ENCODE measurements at places on chromosomes 1 and 21.
A peak's percentile ranks its signal among the peaks of the same experiment; 100 is the strongest.

GRCh38 chr1:110326826-110327225, 12.4 kb upstream of the RBM15 start:
- no peak for DNase-seq

DNA sequence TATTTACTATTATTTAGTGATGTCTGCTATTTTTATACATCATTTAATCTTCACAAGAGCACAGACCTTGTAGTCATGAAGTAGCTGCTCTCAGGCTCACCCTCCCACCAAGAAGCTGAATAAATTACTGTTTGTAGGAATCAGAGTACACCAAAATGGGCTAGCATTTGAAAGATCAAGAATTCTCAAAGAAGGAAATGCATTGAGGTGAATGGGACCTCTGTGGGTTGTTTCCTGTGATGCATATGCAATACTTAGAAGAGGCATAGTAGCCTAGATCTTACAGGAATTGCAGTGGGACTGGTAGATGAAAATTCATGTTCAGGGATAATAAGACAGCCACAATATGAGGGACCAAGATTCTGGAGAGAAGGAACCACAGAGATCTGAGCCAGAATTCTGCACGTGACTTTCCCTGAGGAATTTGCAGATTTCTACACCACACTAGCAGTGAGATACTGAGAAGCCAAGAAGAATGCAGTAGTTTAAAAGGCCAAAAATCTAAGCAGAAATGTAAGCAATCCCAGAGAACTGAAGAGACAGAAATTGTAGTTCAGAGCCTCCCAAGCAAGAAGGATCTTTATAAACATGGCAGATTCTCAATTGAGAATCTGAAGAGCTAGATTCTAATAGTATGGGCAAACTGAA, 307.0 kb downstream of the ST6GALNAC3 start:
- no peak for DNase-seq

DNA sequence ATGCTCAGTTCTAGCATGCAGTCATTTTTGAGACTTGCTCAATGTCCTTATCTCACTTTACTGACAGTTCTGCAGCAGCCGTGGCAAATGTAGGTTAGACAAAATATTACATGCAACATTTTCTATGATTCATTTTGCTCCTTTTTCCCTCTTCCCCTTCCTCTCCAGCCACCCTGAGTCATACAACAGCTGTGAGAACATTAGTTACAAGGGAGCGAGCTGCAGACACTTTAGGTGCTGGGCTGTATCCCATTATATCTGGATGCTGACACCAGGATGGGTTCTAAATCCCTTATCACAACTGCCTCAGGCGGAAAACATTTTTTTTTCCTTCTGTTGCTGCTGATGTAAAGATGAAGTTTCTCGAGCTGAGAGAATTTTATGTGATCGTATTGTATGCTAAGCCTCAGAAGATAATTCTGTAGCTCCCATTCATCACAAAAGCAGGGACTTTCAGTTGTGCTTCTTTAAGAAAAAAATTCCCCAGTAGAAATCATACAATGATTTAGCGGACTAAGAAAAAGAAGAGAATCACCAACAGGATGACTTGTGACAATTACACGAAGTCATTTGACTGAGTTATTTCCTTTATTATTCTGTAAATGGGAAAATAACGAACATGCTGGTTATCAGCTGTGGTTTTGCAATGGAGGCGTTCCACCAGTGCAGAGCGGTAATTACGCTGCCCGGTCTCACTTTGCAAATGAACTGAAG, 345.0 kb downstream of the DISC1 start:
- DNase-seq, result peak; percentile 1

DNA sequence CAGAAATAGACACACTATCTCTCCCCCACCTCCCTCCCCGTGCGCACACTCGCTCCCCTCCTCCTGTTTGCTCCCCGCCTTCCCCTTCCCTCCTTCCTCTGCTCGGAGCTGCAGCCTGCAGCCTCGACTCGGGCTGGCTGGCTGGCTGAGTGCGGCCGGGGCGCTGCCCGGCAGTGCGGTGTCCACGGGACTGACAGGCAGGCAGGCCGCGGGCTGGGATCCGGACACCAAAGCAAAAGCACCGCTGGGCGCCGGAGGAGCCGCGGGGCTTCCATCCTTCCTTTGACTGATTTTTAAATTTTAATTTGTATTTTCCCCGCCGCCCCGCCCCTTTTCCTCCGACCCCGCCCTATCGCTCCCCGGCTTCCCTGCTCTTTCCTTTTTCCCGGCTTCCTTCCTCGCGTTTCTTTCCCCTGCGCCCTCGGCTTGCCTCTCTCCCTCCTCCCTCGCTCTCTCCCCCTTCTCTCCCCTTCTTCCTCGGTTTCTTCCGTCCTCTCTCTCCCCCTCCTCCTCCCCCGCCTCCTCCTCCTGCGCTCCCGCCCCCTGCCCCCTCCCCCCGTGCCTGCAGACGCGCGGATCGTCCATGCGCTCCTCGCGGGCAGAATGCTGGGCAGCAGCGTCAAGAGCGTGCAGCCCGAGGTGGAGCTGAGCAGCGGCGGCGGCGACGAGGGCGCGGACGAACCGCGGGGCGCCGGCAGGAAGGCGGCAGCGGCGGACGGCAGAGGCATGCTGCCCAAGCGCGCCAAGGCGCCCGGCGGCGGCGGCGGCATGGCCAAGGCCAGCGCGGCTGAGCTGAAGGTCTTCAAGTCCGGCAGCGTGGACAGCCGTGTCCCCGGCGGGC, 109.4 kb downstream of the NAV1 start:
- no peak for DNase-seq

DNA sequence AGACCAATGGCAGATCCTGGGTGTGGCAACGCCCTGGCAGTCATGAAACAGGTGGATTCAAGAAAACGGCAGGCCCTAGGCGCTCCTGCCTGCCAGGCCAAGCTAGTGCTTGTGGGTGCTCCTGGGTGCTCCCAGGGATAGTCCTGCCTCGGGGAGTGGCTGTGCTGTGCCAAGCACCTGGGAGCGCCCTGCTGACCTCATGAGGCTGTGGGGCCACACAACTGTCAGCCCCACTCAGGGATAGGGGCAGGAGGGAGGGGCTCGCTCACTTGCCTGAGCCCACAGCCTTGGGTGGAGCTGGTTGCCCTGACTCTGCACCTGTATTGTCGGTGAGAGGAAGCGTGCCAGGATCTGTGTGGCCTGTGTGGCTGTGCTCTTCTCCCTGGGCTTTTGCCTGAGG, 9.4 kb downstream of the SNAP47 start:
- no peak for DNase-seq

DNA sequence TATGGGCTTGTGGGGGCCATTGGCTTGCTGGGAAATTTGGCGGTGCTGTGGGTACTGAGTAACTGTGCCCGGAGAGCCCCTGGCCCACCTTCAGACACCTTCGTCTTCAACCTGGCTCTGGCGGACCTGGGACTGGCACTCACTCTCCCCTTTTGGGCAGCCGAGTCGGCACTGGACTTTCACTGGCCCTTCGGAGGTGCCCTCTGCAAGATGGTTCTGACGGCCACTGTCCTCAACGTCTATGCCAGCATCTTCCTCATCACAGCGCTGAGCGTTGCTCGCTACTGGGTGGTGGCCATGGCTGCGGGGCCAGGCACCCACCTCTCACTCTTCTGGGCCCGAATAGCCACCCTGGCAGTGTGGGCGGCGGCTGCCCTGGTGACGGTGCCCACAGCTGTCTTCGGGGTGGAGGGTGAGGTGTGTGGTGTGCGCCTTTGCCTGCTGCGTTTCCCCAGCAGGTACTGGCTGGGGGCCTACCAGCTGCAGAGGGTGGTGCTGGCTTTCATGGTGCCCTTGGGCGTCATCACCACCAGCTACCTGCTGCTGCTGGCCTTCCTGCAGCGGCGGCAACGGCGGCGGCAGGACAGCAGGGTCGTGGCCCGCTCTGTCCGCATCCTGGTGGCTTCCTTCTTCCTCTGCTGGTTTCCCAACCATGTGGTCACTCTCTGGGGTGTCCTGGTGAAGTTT, 550 bp downstream of the RXFP4 start:
- DNase-seq, result no peak

GRCh38 chr21:15772654-15773053, 42.9 kb downstream of the USP25 start:
- no peak for DNase-seq

DNA sequence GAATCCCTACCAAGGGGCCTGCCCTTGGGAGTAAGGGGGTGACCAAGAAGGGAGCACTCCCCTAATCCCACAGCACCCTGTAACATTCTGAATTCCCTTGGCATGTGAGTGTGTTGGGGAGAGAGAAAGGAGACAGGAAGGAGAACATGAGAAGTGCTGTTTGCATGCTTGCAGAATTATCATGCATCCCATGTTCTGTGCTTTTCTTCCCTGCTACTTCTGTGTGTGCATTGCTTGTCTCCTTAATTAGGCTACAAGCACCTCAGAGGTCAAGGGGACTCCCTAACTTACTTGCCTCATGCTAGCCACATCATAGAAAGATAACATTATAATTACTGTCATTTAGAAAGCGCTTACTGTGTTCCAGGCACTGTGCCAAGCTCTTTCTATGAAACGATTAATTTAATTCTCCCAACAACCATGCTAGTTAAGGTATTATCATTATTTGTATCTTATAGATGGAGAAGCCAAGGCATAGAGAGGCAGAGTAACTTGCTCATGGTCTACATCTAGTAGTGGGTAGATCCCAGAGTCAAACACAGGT, 11.1 kb downstream of the NOS1AP start:
- DNase-seq, result no peak

GRCh38 chr1:200139661-200140250, 112.2 kb downstream of the NR5A2 start:
- no peak for DNase-seq

DNA sequence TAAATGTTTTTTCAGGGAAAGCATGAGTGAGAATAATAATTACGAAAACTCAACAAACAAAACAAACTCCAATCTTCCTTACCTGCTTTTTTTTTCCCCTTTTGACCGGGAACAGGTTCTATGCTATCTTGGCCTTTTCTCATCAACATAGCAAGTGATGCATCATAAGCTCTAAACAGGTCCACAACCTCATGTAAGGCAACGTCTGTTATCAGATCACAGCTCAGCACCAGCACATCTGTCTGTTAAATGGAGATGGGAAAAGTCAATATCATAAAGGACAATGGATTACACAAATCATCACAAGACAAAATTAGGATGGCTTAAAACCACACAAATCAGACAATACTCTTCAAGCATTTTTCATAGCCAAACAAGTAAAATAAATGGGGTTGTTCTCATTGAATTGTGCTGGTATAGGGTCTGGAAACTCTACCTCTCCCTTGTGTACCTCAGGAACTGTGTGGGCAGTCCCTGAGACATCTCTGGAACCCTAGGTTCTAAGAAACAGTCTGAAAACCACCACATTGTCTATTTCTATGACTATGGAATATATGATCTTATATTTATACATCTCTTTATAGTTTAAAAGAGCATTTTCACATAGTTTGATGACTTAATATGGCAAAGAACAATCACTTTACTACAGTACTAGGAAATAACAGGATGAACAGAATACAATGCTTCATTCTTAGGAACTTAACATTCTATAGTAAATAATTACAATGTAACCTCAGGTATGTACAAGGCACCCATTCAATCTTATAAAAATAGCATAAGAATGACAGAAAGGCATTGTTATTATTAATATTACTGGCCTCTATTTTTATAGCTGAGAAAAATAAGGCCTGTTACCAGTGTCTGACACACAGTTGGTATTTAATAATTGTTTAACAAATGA, 44.7 kb downstream of the EIF2B3 start:
- DNase-seq, result no peak

DNA sequence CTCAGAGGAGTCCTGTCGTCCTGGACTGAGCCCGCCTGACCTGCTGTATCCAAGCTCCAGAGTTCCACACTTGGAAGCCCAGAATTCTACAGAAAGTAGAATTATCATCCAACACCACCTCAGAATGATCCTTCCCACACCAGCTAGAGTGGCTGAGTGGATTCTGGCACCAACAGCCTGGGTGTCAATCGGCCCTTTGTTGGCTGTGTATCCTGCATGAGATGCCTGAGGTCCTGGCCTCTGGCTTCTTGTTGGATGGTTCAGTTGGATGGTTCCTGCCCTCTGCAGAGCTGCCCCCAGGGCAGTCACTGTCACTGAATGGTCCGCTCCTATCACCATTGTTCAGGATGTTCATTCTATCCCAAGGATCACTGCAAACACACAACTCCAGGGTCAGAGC, 49.8 kb downstream of the PGBD5 start:
- DNase-seq, result no peak

DNA sequence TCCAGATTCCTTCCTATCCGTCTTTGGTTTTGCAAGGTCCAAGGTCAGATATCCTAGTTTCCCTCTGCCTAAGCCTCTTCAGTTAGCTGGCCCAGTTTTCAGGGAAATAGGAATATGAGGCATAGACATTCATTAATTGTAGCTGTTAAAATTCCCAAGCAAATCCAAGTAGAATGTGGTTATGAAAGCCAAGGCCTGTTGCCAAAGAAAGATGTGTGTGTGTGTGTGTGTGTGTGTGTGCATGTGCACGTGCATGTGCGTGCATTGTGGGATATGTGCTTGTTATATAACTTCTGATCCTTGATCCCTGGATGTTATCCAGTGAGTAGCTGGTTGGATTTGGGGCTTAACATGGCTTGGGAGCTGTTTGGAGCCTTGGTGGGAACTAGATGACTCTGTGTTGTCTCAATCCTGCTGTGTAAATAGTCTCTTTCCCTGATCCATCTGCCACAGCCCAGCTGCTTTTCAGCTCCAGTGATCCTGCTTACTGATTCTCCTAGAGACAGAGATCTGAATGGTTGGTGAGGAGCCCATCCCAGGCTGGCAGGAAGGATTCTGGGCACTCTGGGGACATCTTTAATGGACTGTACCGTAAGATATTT, 70.6 kb upstream of the GCLM start:
- DNase-seq, result no peak

DNA sequence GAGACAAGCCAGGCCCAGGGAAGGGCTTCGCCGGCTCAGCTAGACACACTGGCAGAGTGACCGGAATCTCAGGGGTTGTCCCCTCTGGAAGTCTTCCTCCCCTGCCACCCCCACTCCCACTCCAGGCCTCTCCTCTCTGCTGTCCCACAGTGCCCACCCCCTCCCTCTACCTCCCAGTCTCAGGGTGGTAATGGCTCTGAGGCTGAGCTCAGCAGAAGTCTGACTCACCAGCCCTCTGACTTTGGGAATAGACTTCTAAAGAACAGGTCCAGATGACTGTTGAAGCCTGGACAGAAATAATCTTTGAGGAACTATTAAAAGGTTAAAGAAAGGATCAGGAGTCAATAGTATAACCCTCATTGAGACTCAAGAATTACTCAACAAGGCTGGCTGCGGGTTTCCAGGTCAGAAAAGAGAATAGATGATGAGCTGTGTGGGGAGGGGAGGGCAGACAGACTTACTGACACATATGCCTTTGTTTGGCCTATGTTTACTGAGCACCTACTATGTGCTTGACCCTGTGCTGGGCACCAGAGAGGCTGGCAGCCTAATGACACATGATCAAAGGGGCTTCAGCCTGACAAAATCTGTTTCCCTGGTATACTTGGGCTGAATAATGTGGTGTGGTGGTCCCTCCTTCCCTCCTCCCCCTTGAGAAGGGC, 8.2 kb downstream of the HCRTR1 start:
- DNase-seq, result no peak

DNA sequence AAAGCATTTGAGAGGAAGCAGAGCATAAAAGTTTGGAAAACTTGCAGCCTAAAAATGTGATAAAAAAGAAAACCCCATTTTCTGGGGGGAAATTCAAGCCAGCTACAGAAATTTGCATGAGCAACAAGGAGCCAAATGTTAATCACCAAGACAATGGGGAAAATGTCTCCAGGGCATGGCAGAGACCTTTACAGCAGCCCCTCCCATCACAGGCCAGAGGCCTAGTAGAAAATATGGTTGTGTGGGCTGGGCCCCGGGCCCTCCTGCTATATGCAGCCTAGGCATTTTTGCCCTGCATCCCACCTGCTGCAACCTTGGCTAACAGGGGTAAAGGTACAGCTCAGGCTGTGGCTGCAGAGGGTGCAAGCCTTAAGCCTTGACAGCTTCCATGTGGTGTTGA, 299.6 kb upstream of the NCAM2 start:
- DNase-seq, result no peak

GRCh38 chr1:88293691-88294190, 390.3 kb upstream of the PKN2 start:
- DNase-seq, result no peak
